Stimulated activated CD8-positive, alpha-beta memory T cell treated with anti-CD3 and anti-CD28 coated beads, Interleukin-4, amount 100 ng/mL, for 1 hour (primary cell): ENCODE measurements at places on chromosomes 1 and 21.

- DNase-seq: peak; percentile 35
Measured at GRCh38 chr1:160539990-160540858, 17.2 kb upstream of the SLAMF6 start.

DNA sequence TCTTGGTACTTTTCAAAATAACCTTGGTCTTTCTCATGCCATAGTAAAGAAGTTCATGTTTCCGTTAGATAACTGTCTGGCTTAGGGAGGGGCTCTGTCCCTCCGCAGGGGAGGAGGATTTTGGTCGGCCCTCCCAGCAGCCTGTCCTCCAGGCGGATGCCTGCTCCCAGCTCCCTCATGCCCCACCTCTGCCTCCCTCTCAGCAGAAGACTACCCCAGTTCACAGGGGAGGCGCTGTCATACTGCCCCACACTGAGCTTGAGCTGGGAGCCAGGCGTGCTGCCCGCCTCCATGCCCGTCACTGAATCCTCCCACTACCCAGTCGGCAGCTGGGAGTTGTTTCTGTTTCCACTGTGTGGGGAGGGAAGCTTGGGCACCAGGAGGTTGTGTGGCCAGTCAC, 127.3 kb downstream of the CAMTA1 start:
- DNase-seq: no peak

- no peak for DNase-seq
Measured at GRCh38 chr1:181607524-181607923, 124.2 kb downstream of the CACNA1E start.

GRCh38 chr1:178266619-178267066, 172.7 kb downstream of the RASAL2 start:
- no peak for DNase-seq

- DNase-seq: no peak
Measured at GRCh38 chr1:166947398-166948043, 27.8 kb downstream of the ILDR2 start.

DNA sequence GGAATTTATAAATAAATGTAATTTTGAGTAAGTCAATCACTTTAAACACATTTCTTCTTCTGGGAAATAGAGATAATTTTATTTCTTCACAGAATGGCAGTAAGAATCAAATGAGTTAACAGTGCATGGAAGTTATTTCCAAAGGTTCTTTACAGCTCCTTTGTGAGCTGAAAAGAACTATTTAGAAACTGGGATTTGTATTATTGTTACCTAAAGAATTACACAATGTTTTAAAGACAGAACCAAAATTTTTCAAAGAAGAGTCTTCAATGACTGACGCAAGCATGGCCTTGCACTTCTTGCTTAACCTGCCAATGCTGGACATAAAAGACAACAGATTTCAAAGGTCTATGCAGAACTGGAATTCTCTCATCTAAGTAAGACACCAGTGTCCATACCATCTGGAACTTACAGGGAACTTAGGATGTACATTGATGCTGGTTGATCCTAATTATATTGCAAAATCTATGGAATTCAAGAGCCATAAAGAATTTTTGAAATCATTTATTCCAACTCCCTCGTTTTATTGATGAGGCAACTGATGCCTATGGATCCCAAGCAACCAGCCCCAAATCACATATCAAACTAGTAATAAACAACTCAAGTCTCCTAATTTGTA, 2.7 kb downstream of the COLGALT2 start:
- DNase-seq: no peak

- no peak for DNase-seq
Measured at GRCh38 chr1:32100359-32100758, 7.5 kb upstream of the KPNA6 start.

- DNase-seq: no peak
Measured at GRCh38 chr1:18802231-18802630, 57.2 kb downstream of the TAS1R2 start.

DNA sequence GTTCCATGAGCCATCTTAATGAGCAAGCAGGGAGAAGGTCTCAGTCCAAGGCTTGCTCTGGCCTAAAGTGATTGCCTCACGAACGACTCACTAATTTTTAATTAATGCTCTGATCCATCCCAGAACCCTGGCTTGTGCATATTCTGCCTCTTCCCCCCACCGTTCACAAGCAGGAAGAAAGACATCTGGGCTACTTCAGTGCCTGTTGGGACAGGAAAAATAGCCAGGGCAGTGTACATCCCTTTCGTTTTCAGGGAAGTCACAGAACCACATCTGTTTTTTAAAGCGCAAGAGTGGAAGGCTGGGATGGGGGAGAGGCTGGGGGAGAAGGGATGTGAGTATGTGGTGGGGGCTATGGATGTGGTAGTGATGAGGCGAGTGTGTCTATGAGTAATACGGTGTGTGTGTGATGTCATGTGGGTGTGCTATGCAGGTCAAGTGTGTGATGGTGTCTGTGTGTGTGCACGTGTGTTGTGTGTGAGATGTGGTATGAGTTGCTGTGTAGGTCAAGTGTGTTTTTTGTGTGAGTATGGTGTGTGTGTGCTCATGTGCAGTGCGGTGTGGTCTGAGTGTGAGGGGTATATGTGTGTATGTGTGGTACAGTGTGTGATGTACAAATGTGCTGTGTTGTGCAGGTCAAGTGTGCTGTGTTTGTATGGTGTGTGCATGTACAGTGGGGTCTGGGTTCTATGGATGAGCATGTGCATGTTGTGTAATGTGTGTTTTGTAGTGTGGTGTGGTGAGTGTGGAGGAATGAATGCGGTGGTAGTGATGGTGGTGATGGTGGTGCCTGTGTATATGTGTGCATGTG, 64.9 kb upstream of the SYT6 start:
- DNase-seq: no peak

DNA sequence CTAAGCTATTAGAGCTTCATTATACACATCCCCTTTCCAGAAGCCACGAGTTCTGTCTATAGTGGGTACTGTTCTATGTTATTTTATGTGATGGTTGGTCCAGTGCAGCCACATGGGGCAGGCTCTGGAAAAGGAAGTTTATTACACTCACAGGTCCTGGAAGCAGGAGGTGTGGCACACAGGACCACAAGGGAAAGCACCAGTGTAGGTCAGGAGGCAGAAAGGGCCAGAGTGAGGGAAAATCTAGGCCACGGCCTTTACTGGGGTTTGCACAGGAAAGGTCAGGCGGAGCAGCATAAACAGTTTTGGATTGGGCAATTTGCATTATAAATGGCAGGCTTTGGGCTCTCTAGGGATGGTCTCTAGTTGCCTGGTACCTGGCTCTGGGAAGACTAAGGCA, 21.8 kb upstream of the CNIH3 start:
- DNase-seq: no peak

DNA sequence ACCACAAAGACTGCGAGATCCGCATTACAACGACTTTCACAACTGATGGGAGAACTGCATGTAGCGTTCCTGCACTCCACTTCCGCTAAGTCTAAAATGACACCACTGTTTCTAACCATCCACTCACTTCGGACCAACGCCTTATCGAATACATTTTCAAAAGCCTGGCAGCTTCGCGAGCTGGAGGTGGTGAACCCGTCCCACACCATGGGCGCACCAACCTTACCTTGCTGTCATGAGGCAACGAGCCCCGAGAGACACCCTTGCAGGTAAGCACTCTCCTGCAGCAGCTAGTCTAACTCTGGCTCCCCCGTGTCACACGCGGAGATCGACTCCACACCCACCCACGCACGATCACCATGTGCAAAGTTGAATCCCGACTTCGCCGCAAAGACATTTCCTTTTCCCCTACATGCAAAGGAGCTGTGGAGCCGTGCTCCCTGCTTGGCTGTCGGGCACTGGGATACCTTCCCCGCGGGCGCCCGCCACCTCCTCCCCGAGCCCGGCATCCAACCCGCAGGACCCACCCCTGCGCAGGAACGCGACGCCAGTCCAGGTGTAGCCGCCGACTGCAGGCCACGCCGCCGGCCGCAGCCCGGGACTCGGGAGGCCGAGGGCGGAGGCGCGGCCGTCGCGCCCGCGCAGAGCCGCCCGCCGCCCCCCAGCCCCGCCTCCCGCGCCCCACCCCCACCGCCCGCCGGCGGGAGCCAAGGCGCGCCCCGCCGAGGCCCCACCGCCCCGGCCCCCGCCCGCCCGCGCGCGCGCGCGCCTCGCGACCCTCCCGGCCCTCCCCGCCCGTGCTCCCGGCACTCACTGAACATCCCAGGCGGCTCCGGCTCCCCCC, 629 bp downstream of the TAF5L start:
- no peak for DNase-seq

DNA sequence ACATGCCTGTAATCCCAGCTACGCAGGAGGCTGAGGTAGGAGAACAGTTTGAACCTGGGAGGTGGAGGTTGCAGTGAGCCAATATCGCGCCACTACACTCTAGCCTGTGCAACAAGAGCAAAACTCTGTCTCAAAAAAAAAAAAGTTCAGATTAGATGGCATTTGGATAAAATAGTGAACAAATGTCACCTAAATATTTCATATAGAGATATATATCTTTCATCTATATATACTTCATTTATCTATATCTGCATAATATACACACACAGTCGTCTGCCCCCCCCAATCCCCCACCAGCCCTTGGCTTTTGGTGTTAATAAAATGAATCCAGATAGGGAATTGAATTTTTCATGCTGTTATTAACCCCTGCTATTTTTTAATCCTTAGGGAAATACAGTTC, 5.0 kb downstream of the PPP1R15B start:
- DNase-seq: no peak

GRCh38 chr1:234503193-234504050, 24.4 kb upstream of the TARBP1 start:
- no peak for DNase-seq

- DNase-seq: no peak
Measured at GRCh38 chr1:42442662-42443061, 13.2 kb downstream of the ZMYND12 start.

- no peak for DNase-seq
Measured at GRCh38 chr1:156908541-156908940, 11.9 kb upstream of the LRRC71 start.

- no peak for DNase-seq
Measured at GRCh38 chr21:15431053-15431452, 298.7 kb upstream of the USP25 start.

DNA sequence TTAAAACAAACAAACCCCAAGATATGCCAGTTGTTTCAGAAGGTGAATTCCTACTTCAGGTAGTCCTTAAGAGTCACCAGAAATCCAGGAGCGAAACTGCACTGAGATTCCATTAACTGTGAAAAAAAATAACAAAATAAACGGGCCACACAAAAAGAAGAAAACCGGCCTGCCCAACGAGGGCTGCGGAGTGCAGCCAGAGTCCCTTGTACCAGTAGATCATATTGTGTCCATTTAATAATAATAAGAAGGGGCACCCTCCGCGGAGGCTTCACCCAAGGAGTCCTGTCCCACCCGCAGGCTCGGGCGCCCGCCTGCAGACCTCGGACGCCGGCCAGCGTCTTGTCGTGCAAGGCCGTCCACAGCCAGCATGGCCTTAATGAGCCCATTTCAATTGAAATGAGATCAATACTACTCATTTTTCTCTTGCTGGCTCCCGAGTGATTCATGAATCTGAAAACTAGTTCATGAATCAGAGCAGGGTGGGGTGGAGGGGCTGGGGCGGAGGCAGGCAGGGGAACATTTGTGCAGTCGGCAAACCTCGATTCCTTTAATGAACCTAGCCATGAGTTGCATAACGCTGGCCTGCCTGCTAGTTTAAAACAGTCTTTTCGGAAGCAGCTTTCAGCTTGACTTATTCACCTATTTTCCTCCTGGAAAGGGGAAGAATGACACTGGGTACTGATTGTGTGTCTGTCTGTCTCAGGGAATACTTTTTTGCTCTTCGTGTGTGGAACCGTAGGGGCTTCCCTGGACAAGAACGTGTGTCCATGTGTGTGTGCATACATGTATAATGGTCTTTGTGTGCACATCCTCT, 113.1 kb upstream of the IRF2BP2 start:
- peak; percentile 27 for DNase-seq

DNA sequence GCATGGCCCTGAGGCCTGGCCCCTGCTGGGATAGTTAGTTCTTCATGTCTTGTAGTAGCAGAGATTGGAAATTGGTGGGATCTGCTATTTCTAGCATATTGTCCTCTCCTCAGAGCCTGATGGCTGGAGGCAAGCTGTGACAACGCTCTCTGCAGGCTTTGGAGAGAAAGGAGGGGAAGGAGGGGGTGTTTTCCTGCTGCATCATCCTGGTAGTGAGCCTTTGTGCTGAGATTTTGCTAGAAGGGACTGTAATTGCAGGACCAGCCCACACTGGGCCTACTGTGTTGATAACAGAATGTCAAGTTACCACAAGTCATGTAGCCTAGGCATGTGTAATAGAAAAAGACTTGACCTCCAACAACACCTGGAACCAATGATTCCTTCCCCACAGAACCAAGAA, 351.0 kb downstream of the SIPA1L2 start:
- DNase-seq: no peak

DNA sequence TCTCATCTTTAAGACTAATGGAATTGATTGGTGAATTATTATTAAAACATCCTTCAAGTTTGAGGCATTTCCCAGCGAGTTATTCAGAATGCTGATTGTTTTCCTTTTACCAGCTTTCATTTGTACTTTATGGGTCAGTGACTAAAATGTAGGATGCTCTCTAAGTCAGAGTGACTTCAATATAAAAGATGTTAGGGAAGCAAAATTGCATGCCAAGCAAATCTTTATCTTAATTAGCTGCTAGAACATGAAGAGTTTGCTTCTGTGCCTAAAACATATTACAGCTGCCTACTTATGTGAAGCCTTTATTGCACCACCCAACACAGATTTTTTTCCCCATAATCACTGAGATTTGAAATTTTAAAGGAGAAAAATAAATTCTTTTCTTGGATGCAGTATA, 79.8 kb upstream of the CYYR1 start:
- no peak for DNase-seq

GRCh38 chr1:83318366-83318765, 680.6 kb downstream of the TTLL7 start:
- no peak for DNase-seq

GRCh38 chr1:192789871-192790270, 19.0 kb upstream of the RGS2 start:
- DNase-seq: no peak

DNA sequence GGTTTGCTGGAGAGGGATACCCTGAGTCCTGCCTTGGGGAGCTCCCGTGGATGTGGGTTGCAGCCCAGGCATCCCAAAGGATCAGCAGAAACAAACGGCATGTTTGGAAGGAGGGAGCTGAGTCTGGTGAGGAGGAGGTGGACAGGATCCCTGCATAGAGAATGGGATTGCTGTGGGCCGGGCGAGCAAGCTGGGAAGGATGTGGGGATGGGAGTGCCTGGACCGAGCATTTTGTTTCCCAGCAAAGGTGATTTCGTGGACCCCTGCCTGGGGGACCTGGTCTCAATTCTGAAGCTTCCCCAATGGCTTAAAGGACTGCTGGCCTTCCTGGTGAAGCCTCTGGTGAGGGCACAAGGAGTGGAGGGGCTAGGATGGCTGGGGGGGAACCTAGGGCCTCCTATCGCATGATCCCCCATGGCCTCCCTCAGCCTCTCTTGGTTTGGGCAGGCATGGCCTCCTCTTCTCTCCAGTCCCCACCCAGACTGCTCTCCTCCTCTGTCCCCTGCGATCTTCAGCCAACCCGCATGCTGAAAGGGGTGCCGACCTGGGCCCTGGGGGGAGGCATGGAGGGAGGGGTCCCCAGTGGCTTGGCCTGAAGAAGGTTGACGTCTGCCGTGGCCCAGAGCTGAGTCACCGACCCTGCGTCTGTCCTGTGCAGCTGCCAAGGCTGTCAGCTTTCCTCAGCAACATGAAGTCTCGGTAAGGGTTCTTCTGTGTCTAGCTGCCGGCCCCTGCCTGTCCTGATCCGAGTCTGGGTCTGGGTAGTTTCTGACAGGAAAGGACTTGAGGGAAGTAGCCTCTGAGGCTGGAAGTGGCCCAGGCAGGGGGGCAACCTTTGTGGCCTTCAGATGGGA, 16.3 kb downstream of the FAAH start:
- DNase-seq: no peak

- DNase-seq: no peak
Measured at GRCh38 chr1:93871366-93871765, 7.6 kb downstream of the DNTTIP2 start.

- no peak for DNase-seq
Measured at GRCh38 chr21:45509566-45510465, 32.4 kb downstream of the SLC19A1 start.
